Cortex of kidney (tissue), 1 donor: ENCODE measurements at places on chromosomes 4 and X.

- no peak for DNase-seq
Observed at GRCh38 chr4:140829825-140830224, 73.6 kb upstream of the TBC1D9 start.

DNA sequence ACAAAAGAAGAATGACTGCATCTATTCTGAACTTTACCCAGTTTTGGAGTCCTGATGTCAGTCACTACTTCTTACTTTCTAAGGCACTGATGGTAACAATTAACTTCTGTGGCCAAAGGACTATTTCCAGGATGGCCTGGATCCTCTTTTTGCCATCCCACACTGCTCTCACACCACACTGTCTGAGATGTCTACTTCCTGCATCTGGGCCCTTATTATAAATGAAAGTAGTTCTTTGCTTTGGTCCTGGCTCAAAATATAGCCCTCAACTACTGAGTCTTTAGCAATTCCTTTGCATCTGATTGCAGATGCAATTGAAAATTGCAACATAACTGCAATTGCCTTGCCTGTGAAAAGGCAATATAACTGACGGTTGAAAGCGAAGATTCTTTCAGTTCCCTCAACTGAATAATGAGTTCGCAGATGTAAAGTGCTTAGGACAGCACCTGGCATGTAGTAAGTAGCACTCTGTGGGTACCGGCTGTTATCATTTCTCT lies 44.2 kb downstream of the COQ2 start:
- DNase-seq, result no peak

GRCh38 chrX:16832301-16832700 lies 37.9 kb downstream of the RBBP7 start:
- DNase-seq, result no peak

- DNase-seq, result no peak
Observed at GRCh38 chr4:144985531-144985930, 112.5 kb downstream of the ANAPC10 start.

DNA sequence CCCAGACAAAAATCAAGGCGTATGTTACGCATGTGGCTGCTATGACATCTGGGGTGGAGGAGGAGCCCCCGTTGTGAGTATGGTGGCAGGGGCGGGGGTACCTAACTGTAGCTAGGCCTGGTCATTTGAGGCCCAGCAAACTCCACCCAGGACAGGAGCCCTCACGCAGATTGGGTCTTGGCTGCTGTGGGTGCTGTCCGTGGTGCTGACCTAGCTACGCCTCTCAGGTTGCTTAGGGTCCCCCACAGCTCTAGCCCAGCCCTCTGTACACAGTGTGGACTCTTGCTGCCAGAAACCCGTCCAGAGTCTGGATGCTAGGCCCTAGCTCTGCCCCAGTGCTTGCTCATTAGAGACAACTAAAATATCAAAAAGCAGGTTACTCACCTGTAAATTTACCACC lies 146.7 kb upstream of the PSAPL1 start:
- DNase-seq, result no peak

DNA sequence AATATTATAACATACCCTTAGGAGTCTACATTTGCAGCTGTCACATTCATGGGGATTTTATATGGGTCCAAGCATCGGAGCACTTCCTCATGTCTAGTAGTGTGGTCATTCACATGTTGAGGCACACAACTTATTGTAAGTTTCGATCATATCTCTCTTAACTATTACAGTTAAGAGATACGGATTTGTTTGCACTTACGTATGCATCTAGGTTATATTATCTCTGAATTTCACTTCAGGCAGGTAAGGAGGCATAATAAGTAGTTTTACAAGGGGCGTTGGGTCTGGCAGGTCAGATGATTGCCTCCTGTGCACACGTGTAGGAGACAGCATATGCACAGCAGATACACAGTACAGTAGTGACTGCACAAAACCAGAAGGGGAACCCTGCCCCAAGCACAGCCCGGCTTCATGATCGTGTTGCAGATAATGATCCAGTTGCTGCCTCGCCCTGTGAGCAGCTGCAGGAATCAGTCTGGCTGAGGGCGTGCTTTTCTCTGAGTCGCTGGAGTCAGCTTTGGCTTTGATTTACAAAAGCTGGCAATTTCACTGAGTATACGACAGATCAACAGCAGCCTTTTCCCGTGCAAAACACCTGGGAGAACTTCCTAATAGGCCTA lies 302.9 kb upstream of the GATB start:
- no peak for DNase-seq

DNA sequence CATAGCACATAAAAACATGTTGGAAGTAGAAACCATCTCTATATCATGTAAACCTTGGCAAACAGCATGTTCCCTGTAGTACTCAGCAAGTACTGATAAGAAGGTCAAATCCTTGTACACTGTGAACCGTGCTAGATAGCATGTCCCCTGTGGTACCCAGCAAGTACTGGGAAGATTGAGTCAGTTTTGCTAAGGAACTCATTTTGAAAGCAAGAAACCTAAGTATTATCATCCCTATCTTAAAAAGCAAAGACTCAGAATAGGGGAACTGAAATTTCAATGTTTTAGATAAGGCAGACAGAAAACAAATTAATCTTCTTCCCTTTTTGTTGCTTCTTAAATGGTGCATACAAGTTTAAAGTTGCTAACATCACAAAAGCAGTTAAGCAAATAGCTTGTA lies 180.2 kb downstream of the RBM46 start:
- DNase-seq, result no peak

GRCh38 chr4:129233691-129234090 lies 137.7 kb downstream of the C4orf33 start:
- DNase-seq, result no peak

GRCh38 chrX:19057856-19058255 lies 64.4 kb downstream of the ADGRG2 start:
- no peak for DNase-seq

DNA sequence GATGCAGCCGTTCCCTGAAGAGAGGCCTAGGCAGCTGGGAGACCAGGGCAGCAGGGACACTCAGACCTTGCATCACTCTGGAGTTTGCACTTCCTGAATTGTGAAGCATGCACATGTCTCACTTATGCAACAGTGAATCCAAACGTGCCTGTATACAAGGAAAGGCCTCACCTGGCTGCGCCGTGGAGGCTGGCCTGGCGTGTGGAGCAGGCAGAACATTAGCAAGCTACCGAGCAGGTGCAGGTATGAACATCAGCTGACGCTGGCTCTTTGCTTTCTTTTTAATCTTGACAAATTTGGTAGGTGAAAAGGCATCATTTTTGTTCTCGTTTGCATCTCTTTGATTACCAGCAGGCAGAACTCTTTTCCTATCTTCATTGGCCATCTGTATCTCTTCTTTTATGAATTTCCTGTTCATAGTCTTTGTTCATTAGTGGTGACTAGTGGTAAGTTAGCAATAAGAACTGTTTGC lies 37.1 kb upstream of the IRAK1 start:
- DNase-seq, result no peak

DNA sequence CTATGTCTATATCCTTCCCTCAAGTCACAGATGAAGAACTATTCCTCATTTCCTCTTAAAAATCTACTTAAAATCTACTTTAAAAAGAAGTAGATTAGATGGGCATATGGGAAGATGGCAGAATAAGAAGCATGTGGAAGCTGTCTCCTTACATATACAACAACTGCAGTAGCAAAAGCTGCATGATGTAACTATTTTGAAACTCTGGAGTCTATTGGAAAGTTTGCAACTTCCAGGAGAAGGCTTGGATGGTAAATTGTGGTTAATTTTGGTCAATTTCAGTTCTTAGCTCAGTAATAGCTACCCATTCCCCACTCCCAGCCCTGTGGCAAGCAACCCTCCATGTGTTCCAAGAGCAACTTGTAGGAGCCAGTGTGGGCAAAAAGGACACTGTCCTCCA lies 36.9 kb downstream of the MORC4 start:
- DNase-seq, result no peak

GRCh38 chr4:1090036-1090435 lies 23.3 kb downstream of the RNF212 start:
- DNase-seq, result no peak

DNA sequence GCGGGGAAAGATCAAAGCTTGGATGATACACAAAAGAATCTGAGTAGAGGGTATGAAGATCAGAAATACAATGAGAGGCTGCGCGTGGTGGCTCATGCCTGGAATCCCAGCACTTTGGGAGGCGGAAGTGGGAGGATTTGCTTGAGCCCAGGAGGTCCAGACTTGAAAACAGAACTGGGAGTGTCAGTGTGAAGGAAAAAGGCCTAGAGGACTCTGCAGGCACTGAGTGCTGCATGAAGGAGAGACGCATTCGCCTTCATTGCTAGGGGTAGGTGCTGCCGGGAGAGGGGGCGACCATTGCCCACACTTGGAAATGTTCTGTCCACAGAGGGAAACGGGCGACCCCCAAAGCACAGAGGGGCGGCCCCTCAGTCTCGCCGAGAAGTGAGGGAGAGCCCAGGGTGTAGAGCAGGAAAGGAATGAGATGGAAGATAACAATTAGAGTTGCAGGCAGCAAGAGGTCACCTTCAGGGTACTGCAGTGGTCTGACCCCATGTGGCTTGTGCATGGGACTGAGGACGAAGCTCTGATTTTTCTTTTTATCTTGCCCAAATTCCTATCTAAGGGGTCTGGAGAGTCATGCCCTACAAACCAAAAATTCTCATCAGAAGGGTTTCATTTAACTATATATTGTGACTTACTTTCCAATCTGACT lies 31.8 kb upstream of the ARSD start:
- DNase-seq, result no peak

DNA sequence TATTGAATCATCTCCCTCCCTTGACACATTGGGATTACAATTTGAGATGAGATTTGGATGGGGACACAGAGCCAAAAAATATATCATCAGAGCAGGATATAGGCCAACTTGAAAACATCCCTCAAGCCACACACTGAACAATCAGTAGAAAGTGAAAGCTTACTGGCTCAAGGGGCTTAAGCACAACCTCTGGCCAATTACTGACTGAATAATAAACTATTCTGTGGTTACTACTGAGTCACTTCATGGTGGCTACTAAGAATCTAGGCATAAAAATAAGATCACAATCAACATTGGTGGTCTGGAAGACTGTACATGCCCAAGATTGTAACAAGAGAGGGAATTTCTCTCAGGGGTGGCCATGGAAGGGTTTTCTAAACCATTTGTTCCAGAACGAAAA lies 27.4 kb upstream of the GPR174 start:
- DNase-seq, result no peak

DNA sequence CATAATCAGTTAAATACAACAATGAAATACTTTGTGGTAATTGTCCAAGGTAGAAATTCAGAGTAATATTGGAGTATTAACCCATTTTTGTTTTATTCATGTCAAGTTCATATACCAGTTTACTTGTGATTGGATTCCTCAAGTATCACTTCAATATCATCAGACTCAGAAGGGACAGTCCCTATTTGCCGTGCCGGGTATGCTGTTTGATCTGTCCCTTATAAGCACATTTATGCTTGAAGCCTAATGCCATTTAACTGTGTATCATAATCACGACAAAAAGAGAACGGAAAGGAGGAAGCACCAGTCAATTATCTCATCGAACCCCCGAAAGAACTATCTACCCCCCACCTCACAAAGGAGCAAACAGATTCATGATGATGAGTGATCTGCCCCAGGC lies 171.0 kb upstream of the TBL1X start:
- no peak for DNase-seq

GRCh38 chrX:6667048-6667768 lies 132.3 kb upstream of the VCX3A start:
- DNase-seq, result no peak

- no peak for DNase-seq
Observed at GRCh38 chr4:162803378-162803777, 363.3 kb downstream of the NAF1 start.

GRCh38 chr4:109172301-109172700 lies 130.2 kb downstream of the COL25A1 start:
- no peak for DNase-seq

DNA sequence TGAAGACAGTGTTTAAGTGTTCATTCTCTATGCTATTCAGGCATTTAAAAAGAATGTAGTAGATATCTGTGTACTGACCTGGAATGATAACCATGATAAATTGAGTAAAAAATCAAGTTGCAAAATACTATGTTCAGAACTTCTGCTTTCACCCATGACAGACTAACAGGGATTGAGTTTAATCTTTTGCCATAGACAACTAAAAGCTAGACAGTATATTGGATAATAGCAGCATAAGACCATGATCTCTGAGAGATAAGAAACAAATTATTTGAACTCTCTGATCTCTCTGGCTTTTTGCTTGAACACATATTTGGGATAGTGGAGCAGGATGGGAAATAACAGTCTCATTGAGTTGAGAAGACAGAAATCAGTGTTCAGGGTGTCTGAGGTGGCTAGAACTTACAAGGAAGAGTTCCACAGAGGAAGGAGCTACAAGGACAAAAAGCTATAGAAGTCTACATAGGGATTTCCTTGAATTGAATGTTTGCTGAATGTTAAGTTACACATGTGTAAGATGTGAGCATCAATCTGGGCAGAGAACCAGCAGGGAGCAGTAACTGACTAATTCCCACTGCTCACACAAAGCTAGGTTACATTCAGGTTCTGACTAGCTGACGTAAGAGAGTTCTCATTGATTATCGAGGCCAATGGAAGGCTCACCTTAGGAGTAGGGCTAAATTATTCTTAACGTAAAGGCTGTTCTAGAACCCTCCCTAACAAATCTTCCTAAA lies 60.4 kb downstream of the SLC30A9 start:
- DNase-seq, result no peak

- DNase-seq, result no peak
Observed at GRCh38 chr4:71110499-71110898, 117.0 kb downstream of the DCK start.

- no peak for DNase-seq
Observed at GRCh38 chr4:86356425-86357210, 3.2 kb downstream of the MAPK10 start.

- no peak for DNase-seq
Observed at GRCh38 chr4:38871593-38871992, 4.0 kb downstream of the FAM114A1 start.

GRCh38 chrX:100946299-100946927 lies 17.7 kb upstream of the XKRX start:
- DNase-seq, result no peak

- no peak for DNase-seq
Observed at GRCh38 chr4:38621028-38621684, 42.8 kb upstream of the KLF3 start.

GRCh38 chrX:23820235-23820782 lies 37.3 kb downstream of the SAT1 start:
- no peak for DNase-seq

GRCh38 chrX:13022926-13023325 lies 21.5 kb downstream of the FAM9C start:
- DNase-seq, result no peak

- DNase-seq, result no peak
Observed at GRCh38 chr4:87758270-87758669, 41.1 kb upstream of the IBSP start.

GRCh38 chr4:107265859-107266258 lies 229.7 kb upstream of the DKK2 start:
- no peak for DNase-seq

- no peak for DNase-seq
Observed at GRCh38 chr4:96301715-96302114, 461.8 kb downstream of the PDHA2 start.

GRCh38 chrX:18377796-18378195 lies 23.3 kb upstream of the SCML2 start:
- DNase-seq, result no peak

- DNase-seq, result no peak
Observed at GRCh38 chr4:148565801-148566200, 123.6 kb upstream of the NR3C2 start.

GRCh38 chr4:166064721-166065120 lies 191.7 kb downstream of the TLL1 start:
- no peak for DNase-seq

- DNase-seq, result no peak
Observed at GRCh38 chr4:16692046-16692445, 206.4 kb downstream of the LDB2 start.
